ENCODE measurements at places on chromosomes 16 and 17. TPM values are rescaled to one million over a fixed set of nuclear protein-coding genes. Genes with fewer than 3 reads are reported as not detected.

Gene KCTD19
- 1.1 TPM for total RNA-seq

GRCh38 chr17:28959471-28959871, 8.2 kb upstream of the PHF12 start:
- no peak overlapping the region for H3K4me3 ChIP-seq
- H3K36me3 ChIP-seq: no peaks in the 10 kb centered on the region
- no peaks in the 10 kb centered on the region for H3K4me1 ChIP-seq
- no peak overlapping the region for H3K27ac ChIP-seq
- no peak for DNase-seq

Gene MT1E
- 65.0 TPM for total RNA-seq

GRCh38 chr16:55236655-55237054, 87.3 kb upstream of the IRX6 start:
- H3K27ac ChIP-seq: no peak overlapping the region
- H3K36me3 ChIP-seq: no peaks in the 10 kb centered on the region
- H3K4me3 ChIP-seq: no peak overlapping the region
- no peaks in the 10 kb centered on the region for H3K27me3 ChIP-seq
- no peak for DNase-seq

- H3K27me3 ChIP-seq: peaks cover 15% of the 10 kb centered on the region
- H3K4me1 ChIP-seq: peaks cover 23% of the 10 kb centered on the region
- H3K36me3 ChIP-seq: peaks cover 5% of the 10 kb centered on the region
- peak overlapping the region; percentile 78 for H3K27ac ChIP-seq
- DNase-seq: no peak
- H3K4me3 ChIP-seq: peak overlapping the region; percentile 86
These were observed 715 bp downstream of the ENDOV start for GRCh38 chr17:80415626-80416137.

Gene SPNS2
- total RNA-seq: 4.0 TPM

DNA sequence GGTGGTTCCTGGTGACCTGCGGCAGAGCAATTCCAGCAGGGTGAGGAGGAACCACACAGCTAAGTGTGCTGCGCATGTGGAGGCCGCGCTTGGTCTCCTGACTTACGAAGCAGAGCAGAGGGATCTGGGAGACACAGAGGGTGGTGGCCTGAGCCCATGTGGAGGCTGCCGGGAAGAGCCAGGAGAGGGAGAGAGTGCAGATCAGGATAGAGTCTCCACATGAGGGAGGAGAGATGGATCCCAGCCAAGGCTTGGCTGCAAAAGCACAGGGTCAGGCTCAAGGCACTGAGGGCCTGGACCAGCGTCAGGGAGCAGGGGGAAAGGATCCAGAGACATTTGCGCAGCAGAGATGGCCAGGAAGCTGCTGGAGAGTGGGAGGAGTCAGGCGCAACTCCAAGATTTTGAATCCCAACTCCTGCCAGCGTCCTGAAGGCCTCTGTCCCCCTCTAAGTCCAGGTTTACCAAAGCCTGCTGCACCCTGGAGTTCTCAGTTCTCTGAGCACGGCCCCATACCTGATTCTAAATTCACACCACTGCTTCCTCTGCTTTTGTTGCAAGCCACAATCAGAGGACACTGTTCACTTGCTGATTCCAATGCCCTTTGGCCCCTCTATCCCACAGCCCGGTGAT, 11.3 kb upstream of the MLLT6 start:
- H3K36me3 ChIP-seq: no peaks in the 10 kb centered on the region
- peaks cover 26% of the 10 kb centered on the region for H3K4me1 ChIP-seq
- no peaks in the 10 kb centered on the region for H3K27me3 ChIP-seq
- DNase-seq: no peak

Gene ABCA8
- not detected for total RNA-seq

DNA sequence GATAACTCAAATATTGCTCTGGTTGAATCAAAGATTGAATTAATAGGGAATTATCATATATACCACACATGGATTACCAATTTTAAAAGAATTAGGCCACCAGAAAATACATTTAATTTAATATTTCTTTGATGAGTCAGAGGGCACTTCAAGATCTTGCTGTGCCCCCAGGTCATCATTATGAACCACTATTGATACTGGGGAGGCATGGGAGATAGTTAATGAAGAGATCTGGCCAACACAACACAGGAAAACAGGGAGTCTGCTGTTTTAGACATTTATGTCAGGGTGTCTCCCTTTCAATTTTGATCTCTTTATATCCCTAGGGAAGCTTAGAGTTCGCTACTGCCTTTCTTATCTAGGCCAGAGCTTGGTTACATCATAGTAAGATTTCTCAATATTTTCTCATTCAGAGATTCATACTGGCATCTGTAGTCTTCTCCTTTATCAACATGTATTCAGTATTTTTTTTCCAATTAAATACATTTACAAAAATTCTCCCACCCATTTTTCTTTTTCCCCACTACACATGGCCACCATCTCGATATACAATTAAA, 158.3 kb upstream of the ZFHX3 start:
- H3K27me3 ChIP-seq: no peaks in the 10 kb centered on the region
- no peak overlapping the region for H3K27ac ChIP-seq
- DNase-seq: no peak
- H3K36me3 ChIP-seq: no peaks in the 10 kb centered on the region
- H3K4me1 ChIP-seq: no peaks in the 10 kb centered on the region

- no peak for DNase-seq
- peaks cover 97% of the 10 kb centered on the region for H3K4me1 ChIP-seq
- H3K36me3 ChIP-seq: peaks cover 66% of the 10 kb centered on the region
- no peaks in the 10 kb centered on the region for H3K27me3 ChIP-seq
- H3K4me3 ChIP-seq: no peak overlapping the region
These were observed 28.5 kb downstream of the CMIP start for GRCh38 chr16:81473066-81473488.

DNA sequence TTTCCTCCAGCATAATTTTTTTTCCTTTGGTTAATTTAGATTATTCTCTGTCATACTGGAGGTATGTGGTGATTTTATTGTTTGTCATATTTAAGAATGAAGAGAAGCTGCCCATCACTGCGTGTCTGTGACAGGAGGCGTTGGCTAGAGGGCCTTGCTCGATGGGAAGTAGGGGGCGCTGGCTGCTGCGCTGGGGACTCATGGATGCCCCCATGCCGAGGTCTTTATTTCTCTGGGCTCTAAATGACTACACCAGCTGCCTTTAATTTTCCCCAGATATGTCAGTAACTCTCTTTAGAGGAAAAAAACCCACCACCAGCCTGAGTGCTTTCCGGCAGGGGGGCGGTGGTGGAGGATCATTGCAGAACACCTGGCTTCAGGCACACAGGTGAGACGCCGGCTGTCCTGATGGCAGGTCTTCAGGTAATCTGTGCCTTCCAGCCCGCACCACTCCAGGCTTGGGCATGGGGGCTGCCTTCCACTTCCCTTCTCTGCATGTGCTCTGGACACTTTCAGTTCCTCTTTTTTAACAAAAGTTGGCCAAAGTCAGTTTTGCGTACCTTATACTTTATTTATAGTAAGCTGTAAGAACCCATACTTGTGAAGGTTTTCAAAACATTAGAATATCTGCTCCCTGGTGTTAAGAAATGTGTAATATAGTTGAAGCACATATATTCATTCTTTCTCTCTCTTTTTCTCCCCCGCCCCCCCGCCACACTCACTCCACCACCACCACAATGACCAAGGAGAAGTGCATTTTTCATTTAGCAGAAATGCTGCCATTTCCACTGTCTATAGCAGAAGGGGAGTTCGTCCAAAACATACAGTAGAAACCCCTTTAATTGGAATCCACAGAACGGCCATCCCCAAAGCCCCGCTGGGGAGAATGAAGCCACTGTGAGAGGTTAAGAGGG, 192.7 kb downstream of the RPTOR start:
- DNase-seq: no peak
- H3K27me3 ChIP-seq: no peaks in the 10 kb centered on the region
- no peak overlapping the region for H3K4me3 ChIP-seq
- H3K27ac ChIP-seq: peak overlapping the region; percentile 94
- H3K4me1 ChIP-seq: peaks cover 86% of the 10 kb centered on the region

DNA sequence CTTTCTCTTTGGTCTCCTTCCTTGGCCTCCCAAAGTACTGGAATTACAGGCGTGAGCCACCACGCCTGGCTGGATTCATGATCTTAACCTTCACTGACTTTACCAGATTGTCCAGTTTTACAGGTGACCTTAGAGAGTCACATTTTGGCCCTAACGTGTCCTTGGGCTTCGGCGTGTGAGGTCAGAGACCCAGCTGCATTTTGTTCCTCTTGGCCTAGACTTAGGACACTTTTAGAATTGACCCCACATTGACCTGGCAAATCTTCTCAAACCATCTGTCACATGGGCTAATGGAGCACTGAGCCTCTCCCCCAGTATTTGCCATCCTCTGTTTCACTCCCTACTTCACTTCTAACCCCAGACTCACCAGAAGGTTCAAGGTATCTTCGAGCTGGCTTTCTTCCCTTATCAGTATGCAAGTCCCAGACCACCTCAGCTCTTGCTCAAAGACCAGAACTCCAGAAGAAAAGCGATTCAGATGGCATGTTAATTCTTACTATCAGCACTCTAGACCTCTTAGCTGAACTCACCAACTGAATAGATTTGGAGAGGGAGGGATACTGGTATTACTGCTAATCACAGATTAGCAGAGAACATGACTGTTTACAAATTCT, 1.7 kb upstream of the CYTH1 start:
- peak overlapping the region; percentile 35 for H3K27ac ChIP-seq
- no peak for DNase-seq
- peaks cover 15% of the 10 kb centered on the region for H3K36me3 ChIP-seq
- H3K4me1 ChIP-seq: peaks cover 50% of the 10 kb centered on the region
- H3K27me3 ChIP-seq: no peaks in the 10 kb centered on the region
- peak overlapping the region; percentile 42 for H3K4me3 ChIP-seq

DNA sequence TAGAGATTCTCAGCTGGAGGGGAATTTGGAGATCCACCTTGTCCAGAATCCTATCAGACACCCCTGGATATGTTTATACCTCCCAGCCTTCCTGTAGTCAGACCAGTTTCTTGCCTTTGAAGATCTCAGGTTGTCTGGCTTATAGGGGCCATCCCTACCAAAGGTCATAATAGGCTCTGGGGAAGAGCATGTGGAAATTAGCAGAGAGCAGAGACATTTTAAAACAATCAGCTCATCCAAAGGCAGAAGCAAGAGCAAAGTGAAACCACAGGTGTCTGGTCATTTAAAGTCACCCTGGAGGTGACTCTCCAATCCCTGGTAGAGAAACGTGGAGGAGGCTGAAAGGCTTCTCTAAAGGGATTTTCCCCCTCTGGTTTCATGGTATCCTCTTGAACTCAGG, 299.3 kb upstream of the EEF2KMT start:
- H3K36me3 ChIP-seq: no peaks in the 10 kb centered on the region
- no peak overlapping the region for H3K27ac ChIP-seq
- H3K27me3 ChIP-seq: no peaks in the 10 kb centered on the region
- H3K4me3 ChIP-seq: no peak overlapping the region
- DNase-seq: no peak

Gene EVPLL
- total RNA-seq: not detected

Gene HOXB4
- 5.7 TPM for total RNA-seq

Gene GPRC5B
- not detected for total RNA-seq

DNA sequence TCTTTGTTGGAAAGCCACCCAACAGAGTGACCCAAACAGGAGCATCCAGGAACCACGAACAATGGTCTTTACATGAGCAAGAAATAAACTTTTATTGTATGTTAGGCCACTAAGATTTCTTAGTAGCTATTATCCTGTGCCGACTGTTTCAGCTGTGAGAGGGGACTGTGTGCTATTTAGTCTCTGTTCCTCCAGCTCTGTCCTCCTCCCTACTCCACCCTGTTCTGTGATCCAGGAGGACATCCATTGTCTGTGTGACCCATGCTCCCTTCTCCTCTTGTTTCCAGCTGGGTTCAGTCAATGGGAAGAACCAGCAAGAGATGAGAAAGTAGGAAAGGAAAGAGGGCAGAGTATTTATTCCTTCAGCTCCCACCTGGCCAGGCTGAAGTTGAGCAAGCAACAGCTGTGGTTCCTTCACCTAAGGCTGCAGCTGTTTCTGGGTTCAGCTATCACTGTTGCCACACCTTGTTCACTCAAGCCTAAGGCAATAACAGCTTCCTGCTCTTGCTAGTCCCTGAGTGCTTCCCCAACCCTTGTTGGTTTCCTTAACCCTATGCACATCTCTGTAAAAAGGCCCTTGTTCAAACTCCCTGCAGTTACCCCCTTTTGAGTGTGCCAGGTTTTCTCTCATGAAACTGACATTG, 14.9 kb upstream of the B4GALNT2 start:
- no peak overlapping the region for H3K27ac ChIP-seq
- H3K36me3 ChIP-seq: no peaks in the 10 kb centered on the region
- H3K4me3 ChIP-seq: no peak overlapping the region
- H3K27me3 ChIP-seq: peaks cover 53% of the 10 kb centered on the region
- no peaks in the 10 kb centered on the region for H3K4me1 ChIP-seq

DNA sequence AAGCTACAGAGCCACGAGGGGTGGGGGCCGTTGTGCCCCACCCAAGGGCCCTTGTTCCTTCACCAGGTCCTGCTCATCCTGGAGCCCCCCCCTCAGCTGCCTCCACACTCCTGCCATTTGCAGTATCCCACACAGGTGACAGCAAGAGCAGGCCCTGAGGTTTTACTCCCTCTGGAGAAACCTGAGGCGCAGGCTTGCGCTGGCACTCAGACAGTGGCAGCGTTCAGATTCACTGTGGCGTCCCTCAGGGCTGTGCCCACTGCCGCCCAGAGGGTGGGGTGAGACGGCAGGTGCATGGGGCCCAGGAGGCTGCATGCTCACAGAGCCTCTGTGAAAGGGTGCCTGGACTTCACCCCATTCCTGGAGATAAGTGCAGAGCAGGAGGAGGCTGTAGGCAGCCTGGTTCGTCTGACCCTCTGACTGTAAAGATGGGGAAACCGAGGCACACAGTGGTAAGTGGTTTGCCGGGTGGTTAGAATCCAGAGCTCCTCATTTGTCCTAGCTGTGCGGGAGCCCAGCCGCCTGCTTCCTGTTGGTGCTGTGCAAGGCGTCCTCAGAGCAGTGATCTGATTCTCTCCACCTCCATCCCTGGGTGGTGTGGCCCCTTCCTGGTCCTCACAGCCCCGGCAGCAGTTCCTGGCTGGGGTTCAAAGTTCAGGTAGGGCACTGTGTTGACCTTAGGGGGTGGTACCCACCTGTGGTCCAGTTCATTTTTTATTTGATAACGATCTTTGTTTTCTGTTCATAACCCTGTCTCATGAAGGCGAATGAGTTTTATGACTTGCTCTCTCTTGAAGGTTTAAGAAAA, 1.6 kb downstream of the SPIRE2 start:
- peaks cover under 1% of the 10 kb centered on the region for H3K36me3 ChIP-seq
- peaks cover 28% of the 10 kb centered on the region for H3K27me3 ChIP-seq
- no peak for DNase-seq
- no peak overlapping the region for H3K27ac ChIP-seq

GRCh38 chr16:23914946-23915530, 79.3 kb downstream of the PRKCB start:
- no peak overlapping the region for H3K4me3 ChIP-seq
- peaks cover 3% of the 10 kb centered on the region for H3K4me1 ChIP-seq
- no peaks in the 10 kb centered on the region for H3K27me3 ChIP-seq
- H3K27ac ChIP-seq: no peak overlapping the region
- no peak for DNase-seq

Gene PPL
- not detected for total RNA-seq

GRCh38 chr16:81276323-81276722, 37.8 kb downstream of the BCO1 start:
- H3K27me3 ChIP-seq: no peaks in the 10 kb centered on the region
- no peak for DNase-seq
- no peak overlapping the region for H3K27ac ChIP-seq
- H3K36me3 ChIP-seq: no peaks in the 10 kb centered on the region
- no peak overlapping the region for H3K4me3 ChIP-seq
- no peaks in the 10 kb centered on the region for H3K4me1 ChIP-seq

Gene CIBAR2
- not detected for total RNA-seq

Gene KCNJ2
- not detected for total RNA-seq

Gene ABCC11
- not detected for total RNA-seq

- peaks cover 2% of the 10 kb centered on the region for H3K36me3 ChIP-seq
- H3K27me3 ChIP-seq: no peaks in the 10 kb centered on the region
- DNase-seq: peak; percentile 91
- H3K27ac ChIP-seq: peak overlapping the region; percentile 99
- H3K4me3 ChIP-seq: peak overlapping the region; percentile 72
These were observed 38.5 kb downstream of the TBC1D16 start for GRCh38 chr17:79997011-79997660.
